ENCODE measurements at places on chromosomes 4 and X.

- no peak for DNase-seq
Measured at GRCh38 chrX:41478381-41478911, 31.3 kb downstream of the NYX start.

DNA sequence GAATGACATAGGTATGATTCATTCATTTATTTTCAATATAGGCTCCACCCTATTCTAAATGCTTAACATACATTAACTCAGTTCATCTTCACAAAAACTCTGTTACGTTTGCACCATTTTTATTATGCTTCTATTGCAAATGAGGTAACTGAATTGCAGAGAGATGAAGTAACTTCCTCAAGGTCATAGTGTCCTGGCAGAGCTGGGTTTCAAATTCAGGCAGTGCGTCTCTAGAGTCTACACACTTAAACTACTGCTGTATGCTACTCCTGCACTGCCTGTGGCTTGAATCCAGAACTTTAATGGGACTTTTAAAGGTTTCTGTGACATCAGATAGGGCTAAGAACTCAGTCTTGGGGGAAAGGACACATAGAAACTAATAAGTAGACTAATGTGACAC, 413.4 kb downstream of the UBE2NL start:
- no peak for DNase-seq

DNA sequence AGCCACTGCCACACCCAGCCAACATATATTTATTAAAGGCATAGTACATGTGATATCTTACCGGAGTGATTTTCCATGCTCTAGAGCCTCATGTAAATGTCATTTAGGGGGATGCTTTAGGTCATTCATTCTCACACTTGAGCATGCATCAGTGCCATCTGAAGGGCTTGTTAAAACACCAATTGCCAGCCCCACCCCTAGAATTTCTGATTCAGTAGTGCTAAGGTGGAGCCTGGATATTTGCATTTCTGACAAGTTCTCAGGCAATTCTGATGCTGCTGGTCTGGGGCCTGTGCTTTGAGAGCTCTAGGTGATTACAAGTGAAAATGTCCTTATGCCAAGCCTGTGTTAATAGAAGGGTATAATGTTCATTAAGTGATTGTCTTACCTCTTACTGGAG, 107.7 kb downstream of the PHEX start:
- no peak for DNase-seq

- no peak for DNase-seq
Measured at GRCh38 chr4:537436-538264, 38.4 kb downstream of the TMEM271 start.

DNA sequence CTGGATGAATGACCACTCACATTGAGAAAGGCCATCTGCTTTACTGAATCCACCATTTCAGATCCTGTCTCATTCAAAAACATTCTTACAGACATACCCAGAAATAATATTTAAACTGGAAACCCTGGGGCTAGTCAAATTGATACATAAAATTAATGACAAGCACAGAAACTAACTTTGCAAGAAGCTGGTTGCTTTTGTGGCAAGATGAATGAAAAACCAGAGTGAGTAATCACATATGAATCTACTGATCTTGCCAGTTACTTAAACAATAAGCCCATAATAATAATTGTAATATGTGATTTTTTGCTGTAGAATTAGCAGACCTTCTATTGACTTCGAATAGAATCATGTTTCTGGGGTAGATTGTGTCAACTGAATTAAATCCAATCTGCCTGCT, 235.1 kb downstream of the PPARGC1A start:
- no peak for DNase-seq

DNA sequence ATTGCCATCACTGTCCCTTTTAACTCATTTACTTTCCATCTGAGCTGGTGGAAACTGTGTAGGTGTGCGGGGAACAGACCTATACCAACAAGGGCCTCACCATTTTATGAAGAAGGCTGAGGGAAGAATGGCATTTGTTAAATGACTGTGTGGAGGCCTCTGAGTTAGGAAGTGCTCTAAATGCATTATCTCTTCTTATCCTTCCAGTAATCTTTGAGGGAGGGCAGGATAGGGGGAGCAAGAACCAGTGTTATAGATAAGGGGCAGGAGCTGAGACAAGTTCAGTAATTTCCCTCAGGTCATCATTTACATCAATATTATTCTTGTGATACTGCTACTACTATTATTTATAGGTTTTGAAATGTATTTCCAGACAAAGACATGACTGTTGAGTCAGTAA, 122.4 kb upstream of the PDLIM3 start:
- DNase-seq: no peak

- no peak for DNase-seq
Measured at GRCh38 chr4:92969650-92970379, 666.0 kb downstream of the GRID2 start.

DNA sequence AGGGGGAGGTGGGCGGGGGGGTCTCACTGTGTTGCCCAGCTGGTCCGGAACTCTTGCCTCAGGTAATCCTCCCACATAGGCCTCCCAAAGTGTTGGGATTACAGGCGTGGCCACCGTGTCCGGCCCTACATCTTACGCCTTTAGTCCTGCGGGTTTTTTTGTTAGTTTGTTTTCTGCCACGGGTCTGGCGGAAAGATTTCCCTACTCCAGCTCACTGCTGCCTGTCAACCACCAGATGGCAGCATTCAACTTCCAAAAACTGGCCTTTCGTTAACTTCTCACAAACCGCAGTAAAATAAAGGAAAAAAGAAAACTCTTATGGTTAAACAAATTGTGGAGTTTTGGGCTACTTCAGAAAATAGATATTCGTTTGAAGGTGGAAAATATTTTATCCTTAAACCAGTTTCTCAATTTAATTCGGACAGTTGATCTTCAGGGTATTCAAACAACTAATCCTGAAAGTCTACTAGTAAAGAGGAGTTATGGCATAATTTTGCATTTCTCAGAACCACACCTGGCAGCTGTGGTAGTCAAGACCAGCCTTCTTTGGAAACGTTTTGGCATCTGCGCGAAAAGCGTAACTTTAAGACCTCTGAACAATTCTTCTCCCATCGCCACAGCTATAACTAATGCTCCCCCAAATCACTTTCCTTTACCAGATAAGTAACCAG, 41.1 kb downstream of the LUZP4 start:
- DNase-seq: no peak

- no peak for DNase-seq
Measured at GRCh38 chrX:7147413-7147977, at the start of gene STS. Gene STS, plus strand, starts transcription at chrX:7147712. Its CDS starts 105,488 bp downstream, at chrX:7253200.

DNA sequence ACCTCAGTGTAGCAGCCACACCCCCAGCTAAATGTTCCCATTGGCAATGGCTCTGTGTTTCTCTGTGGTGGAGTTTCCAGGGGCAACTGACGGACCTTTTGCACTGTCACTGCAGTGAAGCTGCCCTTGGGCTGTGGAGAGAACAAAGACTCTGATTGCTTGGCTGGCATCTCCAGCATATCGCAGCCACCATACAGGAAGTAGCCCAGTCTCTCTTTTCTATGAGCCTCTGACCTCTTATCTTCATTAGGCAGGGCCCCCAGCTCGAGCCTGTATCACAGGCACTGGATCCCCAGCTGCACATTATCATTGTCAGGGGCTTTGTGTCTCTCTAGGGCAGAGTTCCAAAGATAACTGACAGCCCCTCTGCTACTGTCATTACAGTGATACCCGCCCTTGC, 483.5 kb downstream of the ARAP2 start:
- DNase-seq: no peak

- DNase-seq: no peak
Measured at GRCh38 chr4:98838977-98839618, 89.8 kb downstream of the EIF4E start.

- DNase-seq: no peak
Measured at GRCh38 chrX:28022371-28022770, 41.1 kb upstream of the DCAF8L1 start.
